ENCODE measurements at places on chromosomes 7 and 10.

GRCh38 chr10:6067457-6067856 is 5.3 kb upstream of the IL2RA start:
- DNase-seq: no peak

- DNase-seq: no peak
Measured at GRCh38 chr7:14195079-14195478, 205.6 kb upstream of the ETV1 start.

- DNase-seq: no peak
Measured at GRCh38 chr7:73850781-73851207, 8.5 kb upstream of the METTL27 start.

GRCh38 chr10:77478247-77478961 is 159.2 kb downstream of the KCNMA1 start:
- DNase-seq: no peak

DNA sequence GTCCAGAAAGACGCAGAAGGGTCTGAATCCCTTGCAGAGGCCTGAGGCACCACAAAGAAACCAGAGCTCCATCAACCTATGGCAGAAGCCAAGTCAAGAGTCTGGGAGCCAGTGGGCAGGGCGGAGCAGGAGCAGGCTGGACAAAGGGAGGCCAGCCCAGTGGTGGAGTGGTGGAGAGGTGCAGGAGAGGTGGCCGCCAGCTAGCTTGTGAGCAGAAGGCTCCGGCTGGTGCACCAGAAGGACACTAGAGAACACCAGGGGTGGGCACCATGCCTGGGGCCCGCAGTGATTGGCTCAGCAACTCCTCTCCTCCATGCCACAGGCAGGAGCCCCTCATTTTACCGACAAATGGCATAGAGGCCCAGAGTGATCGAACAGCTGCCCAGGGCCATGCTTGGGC is 186.6 kb downstream of the GRID1 start:
- no peak for DNase-seq

GRCh38 chr10:3119796-3120459 is 52.6 kb downstream of the PFKP start:
- no peak for DNase-seq

DNA sequence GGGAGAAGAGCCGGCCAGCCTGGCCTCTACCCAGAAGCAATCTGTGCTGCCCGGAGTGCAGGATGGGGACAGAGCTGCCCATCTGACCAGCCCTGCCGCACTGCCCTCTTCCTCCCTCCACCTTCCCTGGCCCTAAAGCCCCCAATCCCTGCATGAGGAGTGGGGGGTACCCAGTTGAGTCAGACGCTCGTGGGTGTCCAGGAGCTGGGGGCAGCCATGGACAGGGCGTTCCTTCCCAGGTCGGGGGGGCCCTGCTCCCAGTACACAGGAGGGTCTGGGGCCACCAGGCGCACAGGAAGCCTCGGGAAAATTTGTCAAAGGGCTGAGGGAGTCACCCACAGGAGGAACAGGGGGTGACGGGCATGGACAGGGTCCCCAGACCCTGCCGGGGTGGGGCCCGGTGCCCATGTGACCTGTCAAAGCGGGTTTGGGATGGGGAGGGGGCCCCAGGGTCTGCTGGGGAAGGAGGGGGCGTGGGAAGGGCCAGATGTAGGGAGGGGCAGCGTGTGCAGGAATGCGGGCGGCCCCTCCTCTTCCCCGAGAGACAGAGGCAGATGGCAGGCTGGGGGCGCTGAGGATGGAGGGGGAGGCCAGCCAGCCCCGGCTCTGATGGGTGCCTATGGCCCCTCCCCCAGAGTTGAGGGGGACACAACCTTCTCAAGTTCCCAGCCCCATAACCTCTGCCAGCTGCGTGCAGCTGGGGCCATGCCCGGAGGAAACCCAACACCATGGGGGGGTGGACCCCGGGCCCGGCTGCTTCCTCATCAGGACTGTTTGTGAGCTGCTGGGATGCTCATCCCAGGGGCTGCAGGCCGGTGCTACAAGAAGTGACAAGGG is 21.5 kb upstream of the GRIFIN start:
- DNase-seq: no peak

DNA sequence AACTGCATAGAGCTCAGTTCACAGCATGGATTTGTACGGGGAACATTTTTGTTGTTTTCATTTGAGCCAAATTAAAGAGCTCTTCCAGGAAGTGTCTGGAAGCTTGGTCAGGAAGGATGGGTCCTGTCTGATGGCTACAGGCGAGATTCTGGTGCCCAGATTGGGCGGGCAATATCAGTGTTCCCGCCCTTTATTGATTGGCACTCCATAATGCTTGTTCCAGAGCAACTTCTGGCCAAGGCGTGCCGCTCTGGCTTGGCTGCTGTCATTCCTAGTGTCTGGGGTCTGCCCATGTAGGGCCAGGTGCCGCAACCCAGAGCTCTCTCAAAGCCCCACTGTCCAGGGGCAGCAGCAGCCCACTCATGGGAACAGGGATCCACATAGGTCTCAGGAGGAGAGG is 45.9 kb downstream of the RAMP3 start:
- DNase-seq: no peak

DNA sequence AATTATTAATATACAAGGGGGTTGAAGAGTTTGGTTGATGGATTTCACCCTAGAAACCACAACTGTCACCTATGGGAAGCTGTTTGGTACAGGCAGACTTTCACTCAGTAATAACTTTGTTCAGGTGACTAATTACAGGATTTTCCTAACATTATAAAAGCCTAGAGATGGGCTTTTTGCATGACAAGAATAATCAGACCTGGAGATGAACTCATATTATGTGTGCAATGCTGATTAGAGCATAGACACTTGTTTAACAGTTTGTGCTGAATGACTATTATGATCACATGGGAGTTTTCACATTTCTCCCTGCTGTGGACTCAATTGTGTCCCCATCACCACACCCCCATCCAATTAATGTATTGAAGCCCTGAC is 90.2 kb upstream of the STEAP4 start:
- DNase-seq: no peak

DNA sequence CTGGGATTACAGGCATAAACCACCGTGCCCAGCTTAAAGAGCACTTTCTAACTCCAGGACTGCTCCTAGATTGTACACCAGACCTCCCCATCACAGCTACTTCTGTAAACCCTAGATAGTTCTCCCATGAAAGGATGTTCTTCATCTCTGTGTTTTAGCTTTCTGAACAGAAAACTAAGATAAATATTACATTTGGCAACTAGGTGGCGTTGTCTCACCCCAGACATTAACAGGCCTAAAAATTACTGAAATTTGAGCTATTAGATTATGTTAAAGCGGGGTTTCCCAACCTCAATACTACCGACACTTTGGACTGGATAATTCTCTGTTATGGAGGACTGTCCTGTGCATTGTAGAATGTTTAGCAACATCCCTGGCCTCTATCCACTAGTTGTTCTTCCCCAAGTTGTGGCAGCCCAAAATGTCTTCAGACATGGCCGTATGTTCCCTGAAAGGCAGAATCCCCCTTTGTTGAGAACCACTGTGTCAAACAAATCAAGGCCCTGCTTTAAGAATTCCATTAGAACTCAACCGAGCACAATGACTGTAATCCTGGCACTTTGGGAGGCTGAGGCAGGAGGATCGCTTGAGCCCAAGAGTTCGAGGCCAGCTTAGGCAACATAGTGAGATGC is 19.1 kb downstream of the ATOH7 start:
- DNase-seq: peak; percentile 41

DNA sequence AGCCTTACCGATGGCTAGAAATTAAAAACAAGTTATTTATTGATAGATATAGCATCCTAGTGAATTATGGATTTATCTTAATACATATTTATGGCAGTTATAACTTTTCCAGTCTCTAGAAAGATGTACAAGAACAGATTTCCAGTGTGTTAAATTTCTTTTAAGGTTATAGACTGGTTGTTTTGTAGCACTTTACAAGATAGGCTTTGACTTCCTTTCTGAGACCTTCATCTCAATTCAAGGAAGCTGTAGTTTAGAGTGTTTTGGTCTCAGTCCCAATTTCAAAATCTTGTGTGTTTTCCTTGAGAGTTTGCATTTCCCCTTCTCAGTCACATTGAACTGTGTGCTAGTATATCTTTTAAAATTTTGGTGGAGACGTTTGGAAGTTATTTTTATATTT is 30.1 kb downstream of the PLEKHA1 start:
- DNase-seq: no peak

DNA sequence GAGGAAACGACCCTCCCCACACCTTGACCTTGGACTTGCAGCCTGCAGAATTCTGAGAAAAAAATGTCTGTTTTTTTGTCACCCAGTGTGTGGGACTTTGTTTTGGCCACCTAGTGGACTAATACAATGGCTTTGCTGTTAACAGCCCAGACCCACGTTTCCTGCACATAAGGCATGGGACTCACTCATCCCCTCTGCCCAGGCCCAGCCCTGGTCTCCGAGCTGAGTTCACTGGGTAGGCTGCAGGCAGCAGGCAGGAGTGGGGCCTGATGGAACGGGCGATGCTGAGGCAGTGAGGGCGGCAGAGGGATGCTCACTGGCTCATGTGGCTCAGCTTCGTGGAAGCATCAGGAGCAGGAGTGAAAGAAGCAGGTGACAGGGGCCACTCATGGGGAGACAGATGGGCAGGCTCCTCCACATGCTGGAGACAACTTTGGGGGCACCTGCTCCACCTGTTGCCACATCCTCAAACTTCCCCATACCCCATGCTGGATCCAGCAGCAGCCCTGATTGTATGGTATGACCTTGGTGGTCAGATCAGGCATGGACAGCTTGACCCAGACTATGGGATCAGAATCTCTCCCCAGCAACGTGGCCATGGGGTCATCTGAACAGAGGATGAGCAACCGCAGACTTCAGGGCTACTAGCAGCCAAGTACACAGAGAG is 65.8 kb upstream of the ANTXRL start:
- no peak for DNase-seq

GRCh38 chr7:78780560-78780959 is 672.9 kb downstream of the MAGI2 start:
- DNase-seq: no peak

DNA sequence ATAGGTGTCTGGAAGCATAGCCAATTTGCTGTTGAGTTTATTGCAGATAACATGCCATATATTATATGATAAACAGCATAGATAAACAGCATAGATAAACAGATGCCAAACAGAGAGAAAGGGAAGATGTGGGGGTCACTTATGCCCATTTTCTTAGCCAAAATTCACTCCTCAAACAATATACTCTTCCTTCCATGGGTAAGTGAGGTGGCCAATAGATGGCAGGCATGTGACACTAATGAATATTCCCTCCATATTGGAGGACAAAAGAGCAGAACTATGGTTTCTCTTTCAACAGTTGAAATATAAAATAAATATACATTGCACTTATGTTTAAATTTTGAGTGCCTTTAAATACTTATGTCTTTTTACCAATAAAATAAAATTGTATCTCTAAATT is 1212.8 kb downstream of the REEP3 start:
- no peak for DNase-seq

- no peak for DNase-seq
Measured at GRCh38 chr10:103856797-103857170, 1.4 kb upstream of the SH3PXD2A start.

DNA sequence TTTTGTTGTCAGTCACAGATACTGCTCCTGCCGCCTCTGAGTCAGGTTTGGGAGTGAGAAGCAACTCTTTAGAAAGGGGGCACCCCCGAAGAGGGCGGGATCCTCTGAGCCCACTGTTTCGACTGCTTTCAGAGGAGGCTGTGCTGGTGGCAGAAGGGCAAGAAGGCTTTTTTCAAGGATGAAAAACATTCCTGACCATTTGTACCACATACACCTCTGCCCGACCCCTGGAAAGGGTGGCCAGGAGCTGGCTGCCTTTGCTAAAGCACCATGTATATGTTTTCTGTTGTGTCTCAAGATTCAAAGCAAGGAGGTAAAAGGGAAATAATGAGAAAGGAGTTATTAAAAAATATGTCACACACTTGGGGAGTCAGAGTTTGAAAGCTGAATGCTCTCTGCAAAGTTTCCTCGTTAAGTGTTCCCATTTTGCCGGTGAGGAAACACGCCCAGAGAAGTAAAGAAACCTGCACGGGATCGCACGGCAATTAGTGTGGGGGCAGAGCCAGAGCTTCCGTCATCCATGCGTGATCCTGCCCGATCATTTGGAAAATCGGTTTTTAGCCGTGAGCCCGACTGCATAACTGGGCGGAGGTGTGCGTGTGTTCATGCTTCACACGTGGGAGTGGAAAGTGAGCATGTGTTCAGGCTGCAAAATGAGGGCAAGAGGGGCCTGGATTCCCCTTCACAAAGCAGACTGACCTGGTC is 163.2 kb downstream of the ADAM12 start:
- DNase-seq: no peak

DNA sequence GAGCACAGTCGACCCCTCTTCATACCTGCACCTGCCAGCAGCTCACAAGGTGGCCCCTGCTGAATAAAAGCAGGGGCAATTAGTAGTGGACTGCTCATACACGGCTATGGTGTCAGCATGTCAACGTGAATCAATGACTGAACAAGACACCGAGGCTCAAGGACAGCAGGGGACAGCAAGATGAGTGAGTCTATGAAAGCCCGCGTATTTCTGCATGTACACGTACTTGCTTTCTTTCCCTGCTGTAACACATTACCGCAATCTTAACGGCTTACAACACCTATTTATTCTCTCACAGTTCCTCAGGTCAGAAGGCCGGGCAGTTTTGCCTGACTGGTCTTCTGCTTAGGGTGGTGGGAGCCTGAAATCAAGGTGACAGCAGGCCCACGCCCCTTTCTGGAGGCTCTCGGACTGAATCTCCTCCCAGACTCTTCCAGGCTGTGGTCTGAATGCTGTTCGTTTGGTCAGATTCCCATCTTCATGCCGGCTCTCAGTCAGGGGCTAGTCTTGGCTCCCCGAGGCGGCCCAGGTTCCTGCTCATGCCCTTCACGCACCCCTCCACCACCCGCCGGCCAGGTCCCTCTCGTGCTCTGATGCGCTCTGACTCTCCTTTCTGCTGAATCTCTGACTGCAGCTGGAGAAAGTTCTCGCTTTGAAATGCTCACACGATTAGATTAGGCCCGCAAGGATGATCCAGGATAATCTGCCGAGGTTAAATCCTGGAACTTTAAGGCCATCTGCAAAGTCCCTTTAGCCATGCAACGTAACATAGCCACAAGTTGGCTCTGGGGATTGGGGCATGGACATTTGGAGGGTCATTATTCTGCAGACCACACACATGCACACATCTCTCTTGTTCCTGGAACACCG is 7.8 kb upstream of the PPP2R2D start:
- no peak for DNase-seq

GRCh38 chr7:44057849-44058758 is 7.3 kb downstream of the PGAM2 start:
- DNase-seq: no peak

GRCh38 chr7:21361413-21362125 is 66.3 kb upstream of the SP4 start:
- DNase-seq: no peak

GRCh38 chr7:101411508-101411874 is 48.8 kb downstream of the COL26A1 start:
- peak; percentile 5 for DNase-seq
